ENCODE measurements at places on chromosomes 12 and 14.

DNA sequence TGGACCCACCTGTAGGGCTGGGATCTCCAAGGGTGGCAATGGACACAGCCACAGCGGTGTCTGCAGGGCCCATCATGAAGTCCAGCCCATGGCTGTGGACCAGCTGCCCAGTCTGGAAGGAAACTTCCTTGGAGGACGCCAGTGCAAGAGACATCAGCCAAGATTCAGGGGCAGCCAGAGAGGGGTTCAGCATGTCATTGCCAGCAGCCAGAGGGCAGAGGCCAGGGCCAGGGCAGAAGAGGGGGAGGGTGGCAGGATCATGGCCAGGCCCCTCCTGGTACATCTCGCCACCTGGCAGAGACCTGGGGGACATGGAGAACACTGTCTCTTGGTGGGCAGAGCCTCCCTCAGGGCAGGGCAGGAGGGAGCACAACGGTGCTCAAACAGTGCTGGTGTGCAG lies 10.2 kb downstream of the ANHX start:
- no peak for DNase-seq

DNA sequence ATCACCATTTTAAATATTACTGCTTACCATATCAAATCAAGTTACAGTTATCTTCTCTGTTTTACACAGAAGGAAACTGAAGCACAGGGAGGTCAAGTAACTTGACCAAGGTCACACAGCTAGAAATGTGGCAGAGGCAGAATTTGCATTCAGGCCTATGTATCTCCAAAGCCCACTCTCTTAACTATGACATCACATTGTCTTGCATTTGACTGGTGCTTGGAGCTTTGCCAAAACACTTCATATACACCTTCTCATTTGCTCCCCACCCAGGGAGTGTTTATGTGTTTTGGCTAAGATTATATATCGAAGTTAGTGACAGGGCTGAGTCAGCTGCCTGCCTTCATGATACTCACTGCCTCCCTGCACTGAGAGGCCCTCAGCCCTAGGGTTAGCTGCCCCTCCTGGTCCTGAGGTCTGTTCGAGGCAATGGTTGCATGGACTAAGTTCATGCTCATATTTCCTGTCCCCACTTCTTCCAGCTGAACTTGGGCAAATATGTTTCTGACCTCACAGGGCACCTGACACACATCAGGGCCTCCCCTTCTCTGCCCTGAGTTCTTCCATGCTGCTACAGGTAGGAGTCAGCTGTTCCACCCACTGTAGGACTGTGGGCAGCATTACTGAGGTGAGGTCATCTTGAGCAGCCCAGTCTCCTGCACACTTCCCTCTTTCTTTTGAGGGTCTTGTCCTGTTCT lies 1.8 kb downstream of the GALNT6 start:
- peak; percentile 57 for DNase-seq

DNA sequence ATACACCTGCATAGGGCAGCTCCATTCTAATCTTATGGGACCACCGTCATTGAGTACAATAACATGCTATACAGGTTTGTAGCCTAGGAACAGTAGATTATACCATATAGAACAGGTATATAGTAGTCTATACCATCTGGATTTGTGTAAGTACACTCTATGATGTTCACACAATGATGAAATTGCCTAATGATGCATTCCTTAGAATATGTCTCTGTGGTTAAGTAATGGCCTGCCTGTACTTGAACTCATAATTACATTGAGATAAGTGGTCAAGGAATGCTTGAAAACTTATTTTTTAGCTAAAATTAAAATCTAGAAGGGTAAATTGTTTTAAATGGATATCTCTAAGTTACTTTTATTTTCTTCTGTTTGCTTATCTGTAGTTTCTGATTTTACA lies 152.7 kb downstream of the SRGAP1 start:
- DNase-seq: no peak

DNA sequence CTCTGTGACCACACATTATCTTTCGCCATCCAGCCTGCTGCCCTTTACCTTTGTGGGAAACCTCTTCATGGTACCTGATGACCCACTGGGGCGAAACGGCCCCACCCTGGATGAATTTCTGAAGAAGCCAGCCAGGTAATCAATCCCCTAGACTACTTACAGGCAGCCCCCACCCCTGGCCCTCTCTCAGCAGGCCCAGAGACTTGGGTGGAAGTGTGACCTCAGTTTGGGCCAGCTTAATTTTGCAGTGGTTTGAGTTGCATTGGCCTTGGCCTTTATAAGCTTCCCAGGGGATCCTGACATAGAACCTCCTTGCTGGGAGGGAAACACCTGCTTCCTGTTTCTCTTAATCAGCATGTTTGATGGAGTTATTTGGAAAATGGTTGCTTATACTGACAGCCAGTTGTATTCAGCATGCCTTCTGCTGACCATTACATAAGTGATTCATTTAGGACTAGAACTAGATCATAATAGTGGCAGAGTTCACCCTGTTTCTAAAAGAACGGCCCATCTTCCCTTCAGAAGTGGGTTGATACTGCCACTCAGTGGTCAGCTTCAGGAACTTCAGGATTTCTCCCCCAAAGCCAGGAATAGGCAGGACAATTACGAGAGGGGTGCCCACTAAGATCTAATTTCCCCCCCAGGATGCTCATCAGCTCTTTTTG lies 6.1 kb downstream of the SDR39U1 start:
- peak; percentile 56 for DNase-seq

GRCh38 chr14:44151130-44151820 lies 355.8 kb downstream of the FSCB start:
- DNase-seq: no peak

DNA sequence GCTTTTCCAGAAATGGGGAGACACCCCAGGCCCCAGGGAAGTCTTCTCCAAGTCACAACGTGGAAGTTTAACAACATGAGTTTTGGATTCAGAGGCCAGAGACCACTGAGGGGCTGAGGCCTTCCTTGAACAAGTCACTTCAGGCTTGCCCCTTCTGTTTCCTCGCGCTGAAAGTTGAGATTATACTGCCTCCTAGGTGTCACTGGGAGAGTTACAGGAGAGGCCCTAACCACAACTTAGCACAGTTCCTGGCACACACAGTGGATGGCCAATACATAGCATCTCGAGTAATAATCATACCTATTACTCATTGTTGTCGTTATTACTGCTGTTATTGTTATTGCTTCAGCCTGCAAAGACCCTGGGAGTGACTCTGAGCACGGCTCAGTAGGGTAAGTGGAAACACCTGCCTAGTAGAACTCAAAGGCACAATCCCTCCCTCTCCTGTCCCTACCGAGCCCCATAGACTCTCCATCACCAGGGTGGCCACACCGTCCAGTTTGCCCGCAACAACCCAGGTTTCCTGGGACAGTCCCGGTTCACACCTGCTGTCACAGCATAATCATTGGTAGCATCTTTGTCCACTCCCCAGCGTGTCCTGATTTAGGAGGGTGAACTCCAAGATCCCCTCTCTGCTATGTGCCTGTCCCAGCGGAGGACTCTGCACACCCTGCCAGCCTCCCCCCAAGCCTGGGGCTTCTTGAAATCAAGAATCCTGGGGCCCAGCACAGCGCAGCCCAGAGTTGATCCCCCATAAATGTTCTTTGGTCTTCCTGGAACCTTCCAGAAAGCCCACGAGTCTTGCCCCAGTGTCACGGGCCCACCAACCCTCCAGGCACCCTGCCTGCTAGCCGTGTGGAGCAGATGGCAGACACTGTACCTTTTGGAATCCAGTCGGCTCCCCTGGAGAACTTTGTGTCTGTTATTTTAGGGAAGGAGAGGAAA lies 85.0 kb downstream of the SYNE3 start:
- no peak for DNase-seq

DNA sequence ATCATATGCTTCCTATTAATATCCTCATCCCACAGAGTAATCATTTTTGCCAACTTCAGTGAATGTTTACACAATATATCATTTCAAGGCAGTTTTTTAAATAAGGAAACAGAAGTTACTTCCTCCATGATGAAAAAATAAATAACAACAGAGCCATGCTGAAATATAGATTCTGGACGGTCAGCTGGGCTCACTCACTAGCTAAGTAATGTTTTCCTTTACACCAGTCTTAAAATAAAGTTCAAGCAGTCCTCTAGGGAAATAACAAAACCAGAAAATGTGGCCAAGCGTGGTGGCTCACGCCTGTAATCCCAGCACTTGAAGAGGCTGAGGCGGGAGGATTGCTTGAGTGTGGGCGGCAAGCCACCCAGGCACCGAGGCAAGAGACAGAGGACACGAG lies 28.7 kb downstream of the AICDA start:
- no peak for DNase-seq

DNA sequence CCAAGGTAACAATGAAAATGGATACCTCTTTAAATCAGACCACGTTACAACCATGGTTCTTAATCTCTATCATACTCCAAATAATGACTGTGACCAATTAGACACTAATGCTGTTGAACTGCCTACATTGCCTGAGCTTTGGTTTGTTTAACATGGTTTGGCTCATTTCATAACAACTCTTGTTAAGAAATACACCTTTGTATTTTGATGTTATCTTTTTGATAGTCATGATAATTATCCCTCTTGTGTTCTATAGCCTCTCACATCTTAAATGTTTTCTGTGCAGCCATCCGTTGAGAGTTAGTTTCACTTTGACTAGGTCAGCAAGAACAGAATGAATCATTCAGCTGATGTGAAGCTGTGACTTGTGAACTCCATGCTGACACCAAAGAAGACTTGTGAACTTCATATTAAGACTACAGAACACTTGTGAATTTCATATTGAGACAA lies 75.5 kb upstream of the RERGL start:
- DNase-seq: no peak

DNA sequence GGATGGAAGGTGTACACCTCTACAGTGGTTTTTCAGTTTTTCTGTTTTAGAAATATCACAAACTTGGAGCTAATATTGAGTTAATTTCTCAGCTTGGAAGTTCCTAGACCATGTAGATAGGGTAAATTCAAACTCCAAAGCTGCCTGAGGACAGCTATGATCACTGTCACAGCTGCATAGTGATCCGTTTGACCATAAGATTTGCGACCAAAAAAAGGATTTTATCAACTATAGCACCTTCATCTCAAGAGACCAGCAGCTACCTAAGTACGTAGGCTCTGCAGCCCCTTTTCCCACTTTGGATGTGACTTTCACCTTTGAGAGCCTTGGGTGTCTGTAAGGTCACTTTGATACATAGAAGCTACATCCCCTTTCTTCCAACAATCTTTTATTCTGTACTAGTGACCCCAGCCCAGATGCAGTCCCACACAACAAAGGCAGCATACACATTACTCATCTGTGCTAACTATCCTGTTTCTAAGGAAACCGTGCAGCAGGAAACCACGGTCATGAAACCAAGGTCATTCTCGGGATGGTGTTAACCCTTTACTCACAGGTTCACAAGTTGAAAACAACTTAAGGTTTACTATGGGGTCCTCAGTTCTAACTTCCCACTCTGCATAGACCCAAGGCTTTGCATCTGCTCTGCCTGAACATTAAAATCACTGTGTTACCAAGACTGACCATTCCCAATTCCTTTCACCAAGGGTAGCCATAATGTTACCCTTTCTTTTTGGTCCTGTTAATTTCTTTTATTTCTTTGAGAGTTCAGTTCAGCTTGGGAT lies 75.4 kb downstream of the IFT81 start:
- DNase-seq: no peak

- DNase-seq: no peak
Observed at GRCh38 chr14:80978403-80978802, 23.0 kb downstream of the TSHR start.

- DNase-seq: peak; percentile 89
Observed at GRCh38 chr12:57127726-57128518, at the start of gene LRP1. TSS of gene LRP1 (plus strand) at chr12:57128483. CDS start at chr12:57128965, 482 bp downstream.

- DNase-seq: no peak
Observed at GRCh38 chr12:14982991-14983390, 10.1 kb downstream of the PDE6H start.

GRCh38 chr14:77024171-77024691 lies 4.3 kb downstream of the IRF2BPL start:
- peak; percentile 74 for DNase-seq

DNA sequence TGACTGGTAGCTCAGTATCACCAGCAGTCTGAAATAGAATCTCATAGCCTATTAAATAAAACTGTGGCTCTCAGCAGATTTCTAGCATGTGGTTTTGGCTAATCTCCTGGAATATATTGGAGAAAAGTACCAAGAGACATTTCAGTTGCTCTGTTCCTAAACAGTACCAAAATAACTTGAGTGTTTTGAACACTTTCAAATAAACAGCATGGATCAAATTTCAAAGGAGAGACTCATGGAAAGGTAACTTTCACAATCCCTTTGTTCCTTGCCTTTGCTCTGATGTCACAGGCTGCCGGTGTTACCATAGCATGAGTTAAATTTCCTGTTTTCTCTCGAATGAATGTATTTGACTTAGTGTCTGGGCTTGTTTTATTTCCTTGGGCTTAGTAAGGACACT lies 3.4 kb downstream of the ARG2 start:
- no peak for DNase-seq

DNA sequence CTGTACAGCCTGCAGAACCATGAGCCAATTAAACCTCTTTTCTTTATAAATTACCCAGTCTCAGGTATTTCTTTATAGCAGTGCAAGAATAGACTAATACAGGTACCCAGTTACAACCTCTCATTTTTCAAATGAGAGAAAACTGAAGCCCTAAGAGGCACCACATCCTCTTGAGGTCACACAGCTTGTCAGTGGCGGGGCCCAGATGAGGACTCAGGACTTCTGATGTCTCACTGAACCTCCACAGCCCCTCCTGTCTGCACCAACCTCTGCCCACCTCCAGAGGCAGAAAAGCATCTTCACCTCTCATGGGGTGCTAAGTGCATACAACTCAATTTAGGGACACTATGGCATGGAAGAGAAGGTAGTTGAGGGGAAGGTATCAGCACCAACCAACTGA lies 120.7 kb downstream of the CRACR2A start:
- no peak for DNase-seq

- DNase-seq: no peak
Observed at GRCh38 chr12:115351514-115352077, 667.6 kb upstream of the TBX3 start.

GRCh38 chr12:132044661-132045412 lies 95.1 kb downstream of the EP400 start:
- no peak for DNase-seq

- no peak for DNase-seq
Observed at GRCh38 chr14:104267895-104268294, 129.5 kb downstream of the KIF26A start.

DNA sequence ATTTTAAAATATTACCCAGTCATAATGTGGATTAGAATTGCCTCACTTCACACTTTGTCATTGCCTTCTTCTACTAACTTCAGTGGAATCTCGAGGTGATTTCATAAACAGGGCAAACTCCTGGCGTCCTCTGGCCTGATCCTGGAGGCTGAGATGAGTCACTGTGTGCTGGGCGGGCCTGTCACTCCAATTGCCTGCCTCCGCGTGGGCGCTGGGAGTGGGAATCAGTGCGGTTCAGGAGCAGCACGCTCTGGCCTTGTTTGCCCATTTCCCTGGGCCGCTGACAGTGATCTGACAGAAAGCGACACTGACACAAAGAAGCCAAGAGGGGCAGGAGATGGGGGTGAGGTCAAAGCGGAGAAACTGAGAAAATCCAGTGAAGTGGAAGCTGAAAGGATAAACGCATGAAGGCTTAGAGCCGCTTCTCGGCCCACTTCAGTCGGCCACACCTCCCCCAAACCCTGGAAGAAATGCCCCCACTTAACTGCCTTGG lies 29.7 kb downstream of the LGR5 start:
- DNase-seq: no peak

Data from activated CD8-positive, alpha-beta memory T cell treated with anti-CD3 and anti-CD28 coated beads for 24 hours (primary cell).